ENCODE measurements at places on chromosomes 7 and 10.

DNA sequence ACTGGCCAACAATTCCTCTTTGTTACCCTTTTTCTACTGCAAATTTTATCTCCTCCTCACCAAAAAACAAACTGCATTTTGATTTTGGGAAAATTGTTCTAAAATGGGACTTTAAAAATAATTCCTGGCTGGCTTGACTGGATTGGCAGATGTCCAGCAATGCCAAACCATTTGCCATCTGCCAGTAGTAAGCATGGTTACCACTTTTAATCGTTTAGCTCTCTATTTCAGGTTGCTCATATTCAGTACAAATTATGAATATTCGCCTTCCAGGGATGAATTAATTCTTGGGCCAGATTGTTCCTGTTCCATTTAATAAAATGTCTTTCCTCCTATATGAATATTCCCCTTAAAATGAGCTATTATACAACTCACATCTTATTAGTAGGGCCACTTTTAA is 35.7 kb downstream of the SMNDC1 start:
- DNase-seq, result no peak

DNA sequence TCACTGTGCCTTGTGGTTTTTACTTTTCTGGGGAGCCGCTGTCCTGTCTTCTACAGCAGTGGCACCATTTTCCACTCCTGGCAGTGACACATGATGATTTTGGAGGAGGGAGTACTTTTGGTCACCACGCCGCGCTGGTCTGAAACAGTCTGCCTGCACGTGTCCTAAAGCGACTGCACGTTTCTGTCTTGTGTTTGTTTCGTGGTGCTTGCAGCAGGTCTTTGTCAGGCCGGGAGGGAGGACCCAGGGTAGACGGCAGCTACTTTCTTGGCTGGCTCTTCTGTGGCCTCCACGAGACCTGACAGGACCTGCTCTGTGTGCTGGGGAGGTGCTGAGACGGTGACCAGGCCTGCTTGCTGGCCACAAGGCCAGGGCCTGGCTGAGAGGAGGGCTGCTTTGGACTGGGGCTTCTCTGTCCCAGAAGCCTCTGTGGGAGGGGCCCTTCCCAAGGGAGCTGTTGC is 82.0 kb downstream of the GLRX3 start:
- no peak for DNase-seq

GRCh38 chr7:1696671-1697498 is 26.8 kb downstream of the ELFN1 start:
- no peak for DNase-seq

- DNase-seq, result no peak
Measured at GRCh38 chr7:142185069-142185468, 72.8 kb downstream of the PRSS58 start.

- DNase-seq, result peak; percentile 40
Measured at GRCh38 chr10:122279725-122280141, 8.6 kb downstream of the BTBD16 start.

GRCh38 chr7:1368682-1369571 is 90.3 kb downstream of the MICALL2 start:
- DNase-seq, result peak; percentile 11

- DNase-seq, result no peak
Measured at GRCh38 chr7:128790315-128791041, 1.3 kb upstream of the CCDC136 start.

DNA sequence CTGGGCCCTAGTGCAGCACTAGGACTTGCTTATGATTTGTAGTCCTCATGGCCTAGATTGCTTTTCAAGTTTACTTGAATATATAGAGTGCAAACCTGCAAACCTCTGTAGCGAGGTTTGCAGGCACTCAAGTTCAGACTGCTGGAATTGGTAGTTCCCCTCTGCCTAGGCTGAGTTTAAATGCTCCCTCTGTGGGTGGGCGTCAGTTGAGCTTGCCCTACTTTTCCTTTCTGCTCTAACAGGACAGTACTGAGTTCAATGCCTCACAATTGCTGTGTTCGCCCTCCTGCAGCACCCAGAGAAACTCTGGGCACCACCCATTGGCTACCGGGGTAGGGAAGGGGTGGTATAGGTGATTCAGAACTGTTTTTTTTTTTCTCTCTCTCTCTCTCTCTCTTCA is 31.6 kb downstream of the MYO3A start:
- DNase-seq, result no peak

GRCh38 chr7:135843214-135843613 is 94.6 kb upstream of the FAM180A start:
- DNase-seq, result no peak

GRCh38 chr10:74977072-74977471 is 134.4 kb upstream of the SAMD8 start:
- DNase-seq, result no peak

DNA sequence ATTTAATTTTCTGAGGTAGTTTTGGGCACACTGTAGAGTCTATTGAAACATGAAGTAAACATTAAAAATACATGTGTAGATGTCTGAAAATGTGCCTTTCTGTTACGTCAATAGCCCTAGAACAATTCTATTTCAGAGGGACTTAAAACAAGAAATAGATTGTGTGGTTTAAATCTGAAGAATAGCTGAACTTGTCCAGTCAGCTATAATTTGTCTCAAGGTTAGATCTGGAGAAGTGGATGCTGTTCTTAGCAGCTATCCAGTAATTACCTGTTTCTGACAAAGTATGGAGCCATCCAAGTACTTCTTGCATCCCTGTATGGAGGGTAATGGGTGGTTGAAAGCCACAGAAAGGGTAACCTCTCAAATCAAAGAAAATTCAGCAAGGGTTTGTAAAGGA is 92.8 kb downstream of the SEPTIN7 start:
- no peak for DNase-seq

DNA sequence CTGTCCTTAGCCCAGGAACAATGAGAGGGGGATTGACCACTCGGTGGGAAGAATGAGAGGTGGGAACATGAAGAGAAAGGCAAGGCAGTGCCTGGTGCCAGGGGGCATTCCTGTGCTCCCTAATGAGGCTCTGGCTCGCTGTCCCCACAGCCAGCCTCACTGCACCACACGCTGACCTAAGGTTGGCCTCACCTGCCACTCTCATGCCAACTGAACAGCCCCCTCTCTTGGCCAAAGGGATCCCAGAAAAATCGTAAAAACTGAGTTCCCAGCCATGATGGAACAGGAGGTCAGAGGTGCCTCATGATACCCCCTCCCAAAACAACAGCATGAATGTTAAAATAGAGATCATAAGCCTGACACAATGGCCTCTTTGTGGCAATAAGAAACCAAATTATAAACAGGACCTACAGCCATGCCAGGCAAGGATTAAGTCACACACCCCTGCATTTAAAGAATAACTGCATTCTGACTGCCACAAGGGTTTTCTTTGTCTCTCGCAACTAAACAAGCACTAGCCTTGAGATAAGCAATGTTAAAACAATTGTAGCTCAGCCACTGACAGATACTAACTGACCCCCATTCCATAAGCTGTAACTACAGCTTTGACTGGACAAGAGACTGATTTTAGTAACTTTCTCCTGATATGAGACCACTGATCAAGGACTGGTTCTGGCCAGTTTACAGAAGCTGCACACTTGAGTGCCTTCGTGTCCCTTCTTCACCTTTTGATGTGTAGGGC is 149.2 kb downstream of the SH2D4B start:
- DNase-seq, result no peak

DNA sequence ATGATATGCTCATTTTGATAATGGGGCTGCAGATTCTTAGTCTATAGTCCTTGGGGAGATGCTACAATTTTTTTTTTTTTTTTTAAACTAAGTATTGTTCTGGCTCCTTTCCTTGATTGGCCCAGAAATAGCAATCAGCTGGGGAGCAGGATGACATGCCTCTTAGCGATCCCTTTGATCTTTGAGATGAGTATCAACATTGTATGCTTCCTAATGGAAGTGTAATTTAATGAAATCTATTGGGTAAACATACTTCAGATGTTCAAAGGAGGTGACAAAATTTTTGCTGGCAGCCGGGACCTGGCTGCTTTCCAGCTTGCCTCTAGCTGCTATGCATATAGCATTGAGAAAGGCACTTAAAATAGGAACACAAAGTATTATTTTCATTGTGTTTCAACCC is 43.5 kb downstream of the VTI1A start:
- DNase-seq, result peak; percentile 39

DNA sequence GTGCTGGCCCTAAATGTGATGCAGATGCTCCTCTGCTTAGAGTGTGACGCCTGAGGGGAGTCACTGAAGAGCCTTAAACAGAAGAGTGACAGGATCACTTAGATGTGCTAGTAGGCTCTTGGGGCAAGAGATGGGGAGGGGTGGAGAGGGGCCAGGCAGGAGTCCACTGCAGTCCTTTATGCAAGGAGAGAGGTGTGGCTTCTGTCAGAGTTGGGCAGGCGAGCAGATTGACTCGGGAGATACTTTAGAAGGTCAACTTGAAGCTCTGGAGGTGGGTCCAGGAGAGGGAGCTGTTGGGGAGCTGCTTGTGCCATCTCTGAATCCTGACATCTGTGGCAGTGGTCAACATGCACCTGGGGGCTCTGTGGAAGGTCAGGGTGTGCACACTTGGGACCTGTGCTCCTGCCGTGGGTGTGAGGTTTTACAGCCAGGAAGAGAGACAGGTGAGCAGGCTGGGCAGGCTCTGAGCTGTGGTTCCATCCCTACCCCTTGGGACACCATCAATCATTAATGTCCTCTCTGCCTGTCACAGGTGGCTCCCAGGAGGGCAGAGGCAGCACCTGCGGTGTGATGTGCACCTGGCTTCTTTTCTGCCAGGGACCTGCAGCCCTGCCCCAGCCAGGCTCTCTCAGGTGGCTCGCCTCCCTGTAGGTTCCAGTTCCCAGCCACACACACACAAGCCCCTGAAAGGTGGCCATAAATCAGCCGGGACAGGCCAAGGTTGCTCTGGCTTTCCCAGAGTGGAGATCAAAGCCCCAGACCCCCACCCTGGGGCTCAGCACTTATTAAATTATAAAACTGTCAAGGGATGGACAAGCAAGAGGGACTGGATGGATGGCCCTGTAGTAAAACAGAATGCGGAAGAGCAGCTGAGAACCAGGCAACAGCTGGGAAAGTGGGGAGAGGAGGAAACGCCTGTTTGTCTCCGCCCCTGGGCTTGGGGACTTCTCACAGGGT is 14.0 kb downstream of the NEURL1 start:
- no peak for DNase-seq

GRCh38 chr10:127740596-127740995 is 3.6 kb downstream of the FOXI2 start:
- DNase-seq, result no peak

DNA sequence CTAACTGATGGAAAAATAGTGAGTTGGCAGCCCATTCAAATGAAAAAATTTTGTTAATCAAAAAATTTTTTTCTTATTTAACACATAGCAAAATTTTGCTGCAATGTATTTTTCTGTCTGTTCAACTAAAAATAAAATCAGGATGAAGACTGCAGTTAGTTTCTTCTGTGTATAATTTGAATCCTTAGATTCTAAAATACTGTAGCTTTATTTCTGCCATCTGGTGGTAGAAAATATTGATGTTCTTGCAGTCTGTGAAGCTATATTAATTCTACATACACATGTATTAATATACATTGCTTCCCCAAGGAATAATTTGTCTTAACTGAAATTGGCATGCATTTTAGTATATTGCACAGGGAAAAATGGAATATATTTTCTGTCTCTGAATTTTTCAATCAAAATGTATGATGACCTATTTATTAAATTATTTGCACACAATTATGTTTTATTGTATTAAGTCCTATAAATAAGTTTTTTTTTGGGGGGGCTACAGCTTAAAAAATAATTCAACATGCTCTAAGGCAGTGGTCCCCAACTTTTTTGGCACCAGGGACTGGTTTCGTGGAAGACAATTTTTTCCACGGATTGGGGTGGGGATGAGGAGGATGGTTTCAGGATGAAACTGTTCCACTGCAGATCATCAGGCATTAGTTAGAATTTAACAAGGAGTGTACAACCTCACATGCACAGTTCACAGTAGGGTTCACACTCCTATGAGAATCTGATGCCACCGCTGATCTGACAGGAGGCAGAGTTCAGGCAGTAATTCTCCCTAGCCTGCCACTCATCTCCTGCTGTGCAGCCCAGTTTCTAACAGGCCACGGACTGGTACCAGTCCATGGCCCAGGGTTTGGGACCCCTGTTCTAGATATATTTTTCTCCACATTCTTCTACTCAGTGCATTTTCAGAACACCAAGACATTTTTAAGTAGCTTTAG is 119.4 kb downstream of the GNAT3 start:
- peak; percentile 40 for DNase-seq

Measured in fibroblast of skin of right biceps (primary cell).